Activated naive CD4-positive, alpha-beta T cell treated with anti-CD3 and anti-CD28 coated beads, Interleukin-2, amount 50 U/mL, for 72 hours (primary cell): ENCODE measurements at places on chromosomes 16 and 17. TPM values are rescaled to one million over a fixed set of nuclear protein-coding genes. Genes with fewer than 3 reads are reported as not detected.

KRTAP17-1 gene
- total RNA-seq = not detected

SECTM1 gene
- total RNA-seq = 13.7 TPM

SULT1A2 gene
- total RNA-seq = 0.30 TPM

PRCD gene
- not detected for total RNA-seq

DNAH2 gene
- total RNA-seq = 0.19 TPM

TUBB3 gene
- total RNA-seq = not detected

NPIPB9 gene
- total RNA-seq = 5.6 TPM

PLXDC1 gene
- total RNA-seq = 10.6 TPM

CRISPLD2 gene
- total RNA-seq = 0.08 TPM

OR3A2 gene
- total RNA-seq = 1.1 TPM

GPR142 gene
- not detected for total RNA-seq

DNA sequence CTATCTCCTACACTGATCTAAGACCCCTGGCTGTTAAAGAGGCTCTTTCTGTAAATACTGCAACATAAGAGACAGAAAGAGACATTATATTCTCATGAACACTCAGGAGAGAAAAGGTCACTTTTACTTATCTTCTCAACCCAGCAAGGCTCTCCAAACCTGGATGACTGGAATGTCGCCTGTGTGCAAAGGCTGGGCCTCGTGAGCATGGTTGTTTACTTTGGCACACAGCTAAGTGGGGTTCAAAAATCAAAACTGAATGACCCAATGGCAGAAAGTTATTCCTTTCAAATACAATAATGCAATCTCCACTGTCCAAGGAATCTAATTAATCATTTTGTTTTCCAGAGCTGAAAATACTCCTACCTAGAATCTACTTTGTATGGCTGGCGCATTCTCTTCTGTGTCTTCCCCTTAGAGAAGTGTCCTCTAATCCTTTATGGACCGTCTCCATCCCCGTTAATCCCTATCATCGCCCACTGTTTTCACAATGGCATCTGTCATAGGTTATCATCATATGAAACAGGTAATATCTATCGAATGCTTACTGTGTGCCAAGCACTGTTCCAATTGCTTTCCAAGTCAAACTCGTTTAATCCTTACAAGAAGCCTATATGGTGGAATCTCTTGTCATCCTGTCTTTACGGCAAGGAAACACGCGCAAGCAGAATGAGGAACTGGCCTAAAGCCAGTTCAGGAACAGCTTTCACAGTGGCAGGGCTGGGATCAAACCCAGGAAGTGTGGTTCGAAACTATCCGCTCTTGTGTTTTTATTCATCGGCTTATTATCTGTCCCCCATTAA is 1.3 kb downstream of the SLX4 start:
- DNase-seq = no peak

GRCh38 chr17:77649717-77650211 is 308.7 kb upstream of the TNRC6C start:
- no peak for DNase-seq

GRCh38 chr16:56362706-56363105 is 62.6 kb downstream of the AMFR start:
- DNase-seq = no peak

DNA sequence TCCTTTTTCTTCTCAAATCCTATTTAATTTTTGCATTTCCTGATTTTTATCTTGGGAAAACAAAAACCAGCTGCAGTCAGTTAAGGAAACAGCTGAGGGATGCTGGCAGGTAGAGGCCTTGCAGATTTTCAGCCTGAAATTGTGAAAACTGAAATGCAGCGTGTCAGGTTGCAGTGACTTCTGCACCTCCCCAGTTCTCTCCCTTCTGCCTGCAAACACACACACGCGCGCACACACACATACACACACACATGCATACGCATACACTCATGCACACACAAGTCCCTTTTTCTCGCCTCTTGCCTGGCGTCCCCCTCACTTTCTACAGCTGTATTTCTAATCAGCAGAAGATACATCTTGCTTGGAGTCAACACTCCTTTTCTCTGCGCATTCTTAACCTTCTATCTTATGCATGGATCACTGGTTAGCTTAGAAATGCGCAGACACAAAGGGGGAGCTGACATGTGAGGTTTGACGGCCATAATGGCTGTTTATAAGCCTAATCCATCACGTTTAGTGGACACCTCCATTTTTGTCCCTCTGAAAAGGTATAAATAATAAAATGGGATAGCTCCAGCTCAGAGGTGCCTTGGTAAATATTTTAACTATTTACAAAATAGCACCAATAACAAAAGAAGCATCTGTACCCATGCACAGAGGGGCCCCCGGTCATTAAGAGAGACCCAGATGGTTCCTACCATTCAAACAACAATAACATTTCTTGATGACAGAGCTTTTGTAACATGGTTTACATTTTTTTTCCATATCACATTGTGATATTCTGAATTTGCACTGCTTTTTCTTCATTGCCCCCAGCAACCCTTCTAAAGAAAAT is 392.1 kb upstream of the SALL1 start:
- DNase-seq = no peak

DNA sequence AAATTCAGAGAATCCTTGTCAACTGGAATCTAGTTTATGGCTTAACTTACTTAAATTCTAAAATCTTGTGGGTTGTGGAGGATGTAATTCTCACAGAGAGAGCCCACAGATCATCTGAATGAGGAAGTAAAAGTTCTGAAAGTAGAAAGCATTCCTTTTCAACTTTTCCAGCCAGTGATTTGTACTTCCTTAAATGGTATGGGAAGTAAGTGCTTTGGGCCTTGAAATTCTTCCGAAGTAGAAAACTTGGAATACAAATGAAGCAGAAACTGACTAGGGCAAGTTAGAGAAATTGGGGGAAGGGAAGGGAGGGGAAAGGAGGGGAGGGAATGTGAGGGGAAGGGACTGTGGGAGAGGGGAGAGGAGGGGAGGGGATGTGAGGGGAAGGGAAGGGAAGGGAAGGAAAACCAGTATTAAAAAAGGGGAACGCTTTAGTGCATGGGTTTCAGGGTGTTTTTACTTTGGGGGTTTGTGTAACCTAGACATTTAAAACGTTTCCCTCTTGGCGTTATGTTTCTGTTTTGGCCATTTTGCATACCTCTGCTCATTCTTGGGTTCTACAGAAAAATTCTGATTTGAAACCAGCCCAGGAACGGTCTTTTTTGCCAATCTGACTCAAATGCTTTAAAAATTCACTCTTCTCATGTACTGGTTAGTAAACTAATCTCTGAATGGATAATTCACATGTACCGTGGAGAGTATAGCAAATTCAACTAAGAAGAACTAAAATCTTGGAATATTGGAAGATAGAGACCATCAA is 15.5 kb upstream of the SNTB2 start:
- no peak for DNase-seq

GRCh38 chr17:11547853-11548252 is 50.4 kb upstream of the DNAH9 start:
- DNase-seq = no peak

- no peak for DNase-seq
These were observed 19.8 kb upstream of the ZNF594 start for GRCh38 chr17:5211458-5211857.

DNA sequence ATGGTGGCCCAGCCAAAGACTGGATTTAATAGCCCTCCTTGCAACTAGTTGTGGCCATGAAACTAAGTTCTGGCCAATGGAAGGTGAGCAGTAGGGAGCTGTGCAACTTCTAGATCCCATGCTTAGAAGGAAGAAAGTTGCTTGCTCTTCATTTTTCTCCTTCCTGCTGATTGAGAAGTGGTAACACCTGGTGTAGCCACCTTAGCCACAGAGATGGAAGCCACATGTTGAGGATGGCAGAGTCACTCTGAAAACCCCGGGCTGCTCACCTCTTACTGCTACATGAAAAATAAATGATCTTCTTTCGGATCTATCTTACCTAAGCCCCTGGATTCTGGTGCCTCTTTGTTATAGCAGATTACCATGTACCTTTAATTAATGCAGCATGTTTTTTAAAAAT is 10.3 kb upstream of the ATP5MC1 start:
- no peak for DNase-seq

GRCh38 chr16:1997494-1998359 is 8.0 kb downstream of the SYNGR3 start:
- DNase-seq = no peak

DNA sequence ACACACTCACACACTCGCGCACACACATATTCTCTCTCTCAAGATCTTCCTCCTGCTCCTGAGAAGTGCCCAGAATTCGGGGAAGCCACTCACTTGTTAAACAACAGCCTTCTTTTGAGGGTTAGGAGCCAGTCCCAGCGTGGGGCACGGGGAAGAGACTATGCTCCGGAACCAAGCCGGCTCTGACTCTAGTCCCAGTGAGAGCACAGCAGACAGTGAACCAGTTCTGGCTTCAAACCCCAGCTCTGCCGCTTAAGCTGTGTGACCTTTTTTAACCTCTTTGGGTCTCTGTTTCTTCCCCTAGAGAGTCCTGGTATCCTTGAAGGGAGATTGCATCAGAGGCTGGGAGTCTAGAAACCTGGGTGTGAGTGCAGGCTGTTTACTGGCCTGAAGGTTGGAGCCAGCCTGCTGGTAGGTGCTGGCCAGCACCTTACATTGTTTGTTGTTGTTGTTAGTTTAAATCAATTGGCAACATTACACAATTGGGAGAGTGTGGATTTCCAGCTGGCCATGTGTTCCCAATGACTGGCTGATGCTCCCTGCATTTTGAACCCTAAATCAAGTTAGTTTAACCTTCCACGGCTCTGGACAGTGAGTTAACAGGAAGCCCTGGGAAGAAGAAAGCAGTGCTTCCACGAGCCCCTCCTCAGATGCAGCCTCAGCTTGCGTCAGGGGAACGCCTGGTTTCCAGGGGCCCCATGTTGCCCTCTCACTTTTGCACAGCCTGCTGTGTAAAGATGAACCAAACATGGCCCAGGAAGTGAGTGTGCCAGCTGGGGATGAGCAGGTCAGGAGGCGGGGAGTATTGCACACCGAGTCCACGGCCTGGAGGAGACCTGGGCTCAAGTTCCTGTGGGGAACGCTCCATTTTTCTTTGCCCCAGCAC is 71.5 kb downstream of the GAS7 start:
- DNase-seq = no peak

GRCh38 chr17:46922487-46922803 is 515 bp upstream of the GOSR2 start:
- no peak for DNase-seq

GRCh38 chr17:72692676-72693075 is 399.8 kb downstream of the SLC39A11 start:
- DNase-seq = no peak

- no peak for DNase-seq
These were observed 149.1 kb downstream of the VPS53 start for GRCh38 chr17:565521-565920.

DNA sequence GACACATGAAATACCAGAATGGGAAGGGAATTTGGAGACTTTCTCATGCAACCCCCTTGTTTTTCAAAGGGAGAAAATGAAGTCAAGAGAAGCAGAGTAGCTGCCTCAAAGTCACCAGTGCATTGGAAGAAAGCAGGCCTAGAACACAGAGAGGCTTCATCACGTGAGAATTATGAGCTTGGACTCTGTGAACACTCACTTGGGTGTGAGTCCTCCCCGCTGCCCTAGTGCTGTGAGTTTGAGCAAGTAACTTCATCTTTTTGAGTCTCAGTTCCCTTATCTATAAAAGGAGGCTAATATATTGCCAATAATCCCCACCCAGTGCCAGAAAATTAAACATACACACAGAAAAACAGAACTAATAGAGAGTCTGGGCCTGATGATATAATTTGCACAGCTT is 315.8 kb downstream of the XYLT1 start:
- no peak for DNase-seq

DNA sequence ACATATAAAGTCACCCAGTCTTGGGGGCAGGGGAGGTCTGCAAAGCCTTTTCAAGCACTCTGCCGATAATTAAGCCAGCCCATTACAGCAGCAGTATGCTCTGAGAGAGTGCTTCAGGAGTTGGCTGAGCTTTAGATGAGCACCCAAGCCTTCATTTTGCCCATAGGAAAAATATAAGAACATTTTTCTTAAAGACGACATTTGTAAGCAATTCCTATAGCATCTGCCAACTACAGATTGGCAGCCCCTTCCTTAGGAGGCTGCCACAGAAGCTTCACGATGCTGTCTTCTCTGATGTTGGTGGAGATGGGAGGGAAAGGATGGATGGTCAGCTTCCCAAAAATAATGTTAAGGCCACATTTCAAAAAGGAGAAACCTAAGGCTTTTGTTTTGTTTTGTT is 367.5 kb downstream of the XYLT1 start:
- no peak for DNase-seq

DNA sequence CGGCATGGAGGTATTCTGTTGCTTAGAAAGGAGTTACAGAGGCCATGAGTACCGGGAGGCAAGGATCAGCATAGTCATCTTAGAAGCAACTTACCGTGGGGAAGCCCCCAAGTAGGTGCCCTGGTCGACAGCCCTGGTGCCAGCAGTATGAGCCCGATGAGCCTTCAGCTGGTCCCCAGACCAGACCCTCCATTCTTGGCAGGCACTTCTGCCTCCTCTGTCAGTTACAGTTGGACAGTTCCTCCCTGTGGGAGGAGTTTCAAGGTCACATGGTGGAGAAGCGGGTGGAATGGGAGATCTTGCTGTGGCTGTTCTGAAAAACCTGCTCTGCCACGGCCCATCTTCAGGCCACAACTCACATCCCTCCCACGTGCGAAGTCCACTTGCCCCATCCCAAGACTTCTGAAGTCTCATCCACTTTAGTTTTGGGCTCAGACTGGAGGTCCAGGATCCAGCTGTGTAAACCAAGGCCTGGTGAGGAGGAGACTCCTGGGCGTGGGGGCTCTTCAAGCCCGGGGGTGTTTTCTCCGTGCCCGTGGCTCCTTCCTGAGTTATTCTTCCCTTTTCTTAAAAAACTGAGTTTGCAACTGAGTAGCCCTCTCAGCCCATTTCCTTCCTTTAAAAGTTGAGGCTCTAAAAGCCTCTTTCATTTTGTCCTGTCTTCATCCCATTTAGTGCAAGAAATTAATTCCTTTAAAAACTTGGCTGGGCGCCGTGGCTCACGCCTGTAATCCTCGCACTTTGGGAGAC is 133.5 kb downstream of the SEC14L1 start:
- no peak for DNase-seq

DNA sequence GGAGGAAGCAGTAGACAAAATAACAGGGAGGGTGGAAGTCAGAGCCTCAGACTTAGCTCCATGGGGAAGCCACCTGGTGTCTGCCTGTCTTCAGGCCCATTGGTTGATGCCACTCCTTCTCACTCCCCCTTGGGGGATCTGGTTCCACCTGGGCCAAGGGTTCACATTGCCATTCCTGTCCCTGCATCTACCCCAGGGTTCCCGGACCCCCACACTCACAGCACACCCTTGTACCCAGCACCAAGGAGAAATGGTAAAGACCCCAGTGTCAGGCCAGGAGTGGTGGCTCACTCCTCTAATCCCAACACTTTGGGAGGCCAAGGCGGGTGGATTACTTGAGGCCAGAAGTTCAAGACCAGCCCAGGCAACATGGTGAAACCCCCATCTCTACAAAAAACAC is 1.0 kb upstream of the CA7 start:
- no peak for DNase-seq
